ENCODE measurements at places on chromosomes 2 and 18.

DNA sequence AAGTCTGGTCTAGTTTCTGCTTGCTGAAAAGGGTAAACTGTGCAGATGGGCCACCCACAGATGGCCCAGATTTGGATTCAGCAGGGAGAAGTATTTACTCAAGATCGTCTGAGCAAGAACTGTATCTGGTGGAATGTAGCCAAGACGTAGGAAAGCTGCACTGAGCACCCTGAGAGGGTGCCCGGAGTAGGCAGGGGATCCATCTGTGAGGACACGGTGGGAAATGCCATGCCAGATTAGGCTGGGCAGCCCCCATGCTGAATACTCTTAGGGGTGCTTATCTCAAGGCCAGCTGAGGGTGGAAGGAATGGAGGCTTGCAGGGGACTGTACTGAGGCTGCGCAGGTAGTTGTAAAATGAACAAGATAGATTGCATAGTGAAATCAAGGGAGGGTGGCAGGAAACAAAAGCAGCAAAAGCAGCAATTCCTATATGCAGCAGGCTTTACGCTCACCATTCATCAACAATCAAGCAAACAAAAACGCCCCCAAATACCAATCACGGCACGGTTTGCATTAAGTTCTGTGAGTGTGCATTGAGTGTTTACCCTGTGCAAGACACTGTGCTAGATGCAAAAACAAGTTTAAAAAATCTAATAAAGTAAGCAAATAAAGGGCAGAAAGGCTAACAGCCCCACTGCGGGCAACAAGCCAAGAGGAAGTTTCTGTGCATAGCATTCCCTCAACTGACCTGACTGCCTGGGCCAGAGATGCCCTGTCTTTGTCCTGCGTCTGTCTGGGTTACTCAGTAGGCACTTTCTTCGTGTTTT lies 32.2 kb upstream of the LPIN2 start:
- peak; percentile 7 for DNase-seq

DNA sequence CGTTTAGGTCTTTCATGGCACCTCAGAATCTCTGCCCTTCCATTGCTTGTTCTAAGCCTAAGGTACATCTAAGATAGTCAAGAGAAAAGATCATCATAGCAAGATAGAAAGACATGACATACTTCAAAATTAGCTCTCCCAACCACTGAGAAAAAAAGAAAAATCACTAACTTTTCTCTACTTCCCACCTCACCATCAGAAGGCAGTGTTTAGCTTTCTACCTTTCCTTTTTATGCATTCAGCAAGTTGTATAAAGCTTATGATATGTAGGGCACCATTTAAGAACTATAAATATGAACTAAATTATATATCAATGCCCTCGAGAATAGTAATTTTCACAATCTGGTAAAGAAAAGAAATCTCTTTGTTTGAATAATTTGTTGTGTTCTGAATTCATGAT lies 331.8 kb upstream of the VWC2L start:
- DNase-seq = no peak

- no peak for DNase-seq
Observed at GRCh38 chr2:16881122-16881521, 215.5 kb upstream of the CYRIA start.

DNA sequence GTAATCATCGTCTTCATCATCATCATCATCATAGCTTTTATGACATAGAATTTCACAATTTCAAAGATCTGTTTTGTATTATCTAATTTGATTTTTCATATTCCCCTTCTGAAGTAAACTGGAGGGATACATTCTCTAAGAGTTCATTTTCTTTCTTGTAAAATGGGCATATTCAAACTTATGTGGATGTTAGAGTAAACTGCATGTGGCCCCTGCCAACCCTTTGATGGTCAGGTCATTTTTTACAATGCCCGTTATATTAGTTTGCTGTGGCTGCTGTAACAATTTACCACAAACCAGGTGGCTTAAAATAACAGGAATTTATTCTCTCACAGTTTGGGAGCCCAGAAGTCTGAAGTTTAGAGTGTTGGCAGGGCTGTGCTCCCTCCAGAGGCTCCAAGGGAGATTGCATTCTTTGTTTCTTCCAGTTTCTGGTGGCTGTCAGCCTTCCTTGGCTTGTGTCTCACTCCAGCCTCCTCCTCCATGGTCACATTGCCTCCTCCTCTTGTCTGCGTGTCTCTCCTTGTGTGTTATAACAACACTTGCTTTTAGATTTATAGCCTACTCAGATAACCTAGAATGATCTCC lies 127.5 kb upstream of the MMADHC start:
- DNase-seq = no peak

- DNase-seq = no peak
Observed at GRCh38 chr2:222451224-222451674, 26.9 kb downstream of the SGPP2 start.

GRCh38 chr2:167127135-167127534 lies 238.9 kb downstream of the XIRP2 start:
- no peak for DNase-seq

DNA sequence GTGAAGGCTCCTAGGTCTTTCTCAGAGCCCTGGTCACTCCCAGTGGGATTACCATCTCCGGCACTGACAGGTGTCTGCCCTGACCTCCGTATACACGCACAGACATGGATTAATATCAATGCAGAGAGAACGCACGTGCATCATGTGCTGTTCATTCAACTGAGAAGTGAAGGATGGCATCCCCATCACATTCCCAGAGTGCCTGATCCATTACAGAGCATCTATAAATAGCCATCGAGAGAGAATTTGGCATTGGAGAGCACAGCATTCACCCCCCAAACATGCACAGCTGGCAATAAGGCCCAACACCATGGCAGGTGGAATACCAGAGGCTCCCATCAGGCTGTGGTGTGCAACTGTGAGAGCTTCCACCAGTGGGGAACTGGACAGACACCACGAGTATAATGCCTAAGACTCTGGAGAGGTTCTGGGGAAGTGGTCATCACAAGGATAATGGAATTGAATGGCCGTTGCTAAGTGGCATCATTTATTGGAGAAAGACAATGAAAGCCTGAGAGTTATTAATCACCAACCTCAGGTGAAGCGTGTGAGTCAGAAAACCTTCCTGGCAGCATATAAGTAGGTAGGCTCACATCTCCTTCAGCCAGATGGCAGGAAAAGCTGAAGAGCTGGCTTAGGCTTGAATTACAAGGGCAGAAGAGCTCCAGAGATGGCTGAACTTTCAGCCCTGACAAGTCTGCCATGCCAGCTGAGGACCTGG lies 244.5 kb upstream of the ID2 start:
- DNase-seq = no peak

DNA sequence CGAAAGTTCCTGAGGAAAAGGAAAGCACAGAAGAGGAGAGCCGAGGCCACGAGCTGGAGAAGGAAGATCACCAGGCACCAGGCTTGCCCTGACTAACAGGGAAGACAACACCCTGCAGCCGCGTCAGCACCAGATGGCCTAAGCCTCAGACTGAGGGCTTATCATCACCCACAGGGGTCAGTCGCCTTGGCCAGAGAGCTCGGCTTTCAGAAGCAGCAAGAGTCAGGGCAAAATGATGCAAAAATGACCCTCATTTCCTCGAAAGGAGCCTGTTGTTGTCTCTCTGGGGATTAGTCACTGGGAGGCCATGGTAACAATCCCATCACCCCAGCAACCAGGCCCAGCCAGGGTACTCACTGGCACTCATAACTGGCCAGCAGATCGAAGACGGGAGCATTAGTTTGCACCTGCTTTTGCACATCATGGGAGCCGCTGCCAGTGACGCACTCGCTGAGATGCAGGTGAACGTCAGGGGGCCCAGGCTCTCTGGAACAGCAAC lies 42.7 kb upstream of the ZFP36L2 start:
- DNase-seq = peak; percentile 12

GRCh38 chr2:217797165-217797564 lies 205.6 kb downstream of the TNS1 start:
- DNase-seq = no peak

GRCh38 chr18:54769526-54770464 lies 58.5 kb upstream of the RAB27B start:
- DNase-seq = no peak

- DNase-seq = no peak
Observed at GRCh38 chr2:143390171-143390570, 261.0 kb downstream of the ARHGAP15 start.

DNA sequence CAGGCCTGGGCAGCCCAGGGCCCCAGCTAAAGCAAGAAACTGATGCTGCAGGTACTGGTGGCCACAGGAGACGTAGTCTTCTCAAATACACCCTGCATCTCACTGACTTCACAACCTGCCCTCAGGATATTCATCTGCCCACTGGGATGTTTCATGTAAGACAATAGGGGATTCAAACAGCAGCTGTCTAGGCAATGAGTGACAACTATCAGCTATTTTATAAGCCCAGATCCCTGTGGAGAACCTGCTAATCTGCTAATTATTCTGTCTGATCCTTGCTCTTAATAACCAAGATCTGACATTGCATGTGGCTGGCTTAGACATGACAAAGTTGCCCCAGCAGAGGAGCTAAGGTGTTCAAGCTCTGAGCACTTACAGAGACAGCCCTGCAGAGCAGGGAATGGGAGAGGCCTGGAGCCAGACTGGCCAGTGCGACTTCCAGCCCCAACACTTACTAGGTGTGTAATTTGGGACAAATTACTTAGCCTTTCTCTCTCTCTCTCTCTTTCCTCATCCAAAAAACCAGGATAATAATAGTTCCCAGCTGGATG lies 28.6 kb downstream of the SIGLEC15 start:
- DNase-seq = no peak

GRCh38 chr2:215262741-215263362 lies 49.0 kb upstream of the ATIC start:
- no peak for DNase-seq

DNA sequence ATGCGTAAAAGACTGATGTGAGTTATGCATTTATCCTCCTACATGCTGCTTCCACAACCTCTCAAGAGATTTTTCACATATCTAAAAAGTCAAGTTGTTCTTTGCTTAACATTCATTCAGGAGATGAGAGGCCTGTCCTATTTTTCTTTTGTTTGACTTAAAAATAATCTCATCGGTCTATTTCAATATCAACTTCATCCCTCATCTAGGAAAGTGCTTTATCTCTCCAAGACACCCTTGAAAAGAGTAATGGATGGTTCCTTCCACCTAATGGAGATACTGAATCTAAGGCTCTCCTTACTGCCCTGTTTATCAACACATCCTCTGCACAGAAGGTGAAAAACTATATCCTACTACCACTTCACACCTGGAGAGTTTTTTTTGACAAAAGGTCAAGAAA lies 2.4 kb downstream of the NFE2L2 start:
- no peak for DNase-seq

DNA sequence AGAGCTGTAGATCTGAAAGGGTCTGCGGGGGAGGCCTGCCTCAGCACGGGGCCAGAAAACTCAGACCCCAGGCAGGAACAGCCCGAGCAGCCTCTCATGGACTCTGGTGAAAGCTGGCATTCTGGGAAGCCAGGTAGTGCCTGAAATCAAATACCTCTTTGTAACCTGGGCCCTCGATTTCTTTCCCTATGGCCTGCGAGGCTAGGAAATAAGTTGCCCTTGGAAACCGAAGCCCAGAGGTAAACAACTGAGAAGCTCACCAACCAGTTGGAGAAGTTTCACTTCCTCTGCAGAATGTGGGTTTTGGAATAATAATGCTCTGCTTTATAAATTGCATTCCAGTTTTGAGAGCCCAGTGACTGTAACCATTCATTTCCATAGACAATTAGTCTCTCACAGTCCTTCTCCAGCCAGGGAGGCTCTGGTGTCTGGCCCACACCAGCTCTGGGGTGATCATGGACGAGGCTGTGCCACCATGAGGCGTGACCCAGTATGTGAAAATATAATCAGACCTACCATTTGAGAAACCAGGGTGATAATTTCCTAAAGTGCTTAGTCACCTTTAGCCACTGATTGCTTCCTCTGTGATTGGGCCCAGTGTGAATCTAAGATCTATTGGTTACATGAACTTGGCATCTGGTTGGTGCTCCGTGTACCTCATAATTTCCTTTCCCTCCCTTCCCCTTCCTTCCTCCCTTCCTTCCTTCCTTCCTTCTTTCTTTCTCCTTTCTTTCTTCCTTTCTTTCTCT lies 133.1 kb upstream of the PELI1 start:
- no peak for DNase-seq
